Left renal cortex interstitium (tissue), 4 donors: ENCODE measurements at places on chromosomes 13 and 19. TPM values are rescaled to one million over a fixed set of nuclear protein-coding genes. Genes with fewer than 3 reads are reported as not detected.

Gene GTF2F2
- polyA plus RNA-seq, result 25.9 TPM

Gene PGLYRP1
- not detected for polyA plus RNA-seq

Gene SYT5
- 0.07 TPM for polyA plus RNA-seq

Gene ZNF865
- 8.9 TPM for polyA plus RNA-seq

Gene KDELR1
- polyA plus RNA-seq, result 242 TPM

Gene TNFSF11
- 0.22 TPM for polyA plus RNA-seq

Gene IGFLR1
- 2.8 TPM for polyA plus RNA-seq

Gene CGB8
- not detected for polyA plus RNA-seq

Gene PTGER1
- 10.2 TPM for polyA plus RNA-seq

Gene KASH5
- polyA plus RNA-seq, result 0.43 TPM
